ENCODE measurements at places on chromosomes 2 and 18. TPM values are rescaled to one million over a fixed set of nuclear protein-coding genes. Genes with fewer than 3 reads are reported as not detected.

DNA sequence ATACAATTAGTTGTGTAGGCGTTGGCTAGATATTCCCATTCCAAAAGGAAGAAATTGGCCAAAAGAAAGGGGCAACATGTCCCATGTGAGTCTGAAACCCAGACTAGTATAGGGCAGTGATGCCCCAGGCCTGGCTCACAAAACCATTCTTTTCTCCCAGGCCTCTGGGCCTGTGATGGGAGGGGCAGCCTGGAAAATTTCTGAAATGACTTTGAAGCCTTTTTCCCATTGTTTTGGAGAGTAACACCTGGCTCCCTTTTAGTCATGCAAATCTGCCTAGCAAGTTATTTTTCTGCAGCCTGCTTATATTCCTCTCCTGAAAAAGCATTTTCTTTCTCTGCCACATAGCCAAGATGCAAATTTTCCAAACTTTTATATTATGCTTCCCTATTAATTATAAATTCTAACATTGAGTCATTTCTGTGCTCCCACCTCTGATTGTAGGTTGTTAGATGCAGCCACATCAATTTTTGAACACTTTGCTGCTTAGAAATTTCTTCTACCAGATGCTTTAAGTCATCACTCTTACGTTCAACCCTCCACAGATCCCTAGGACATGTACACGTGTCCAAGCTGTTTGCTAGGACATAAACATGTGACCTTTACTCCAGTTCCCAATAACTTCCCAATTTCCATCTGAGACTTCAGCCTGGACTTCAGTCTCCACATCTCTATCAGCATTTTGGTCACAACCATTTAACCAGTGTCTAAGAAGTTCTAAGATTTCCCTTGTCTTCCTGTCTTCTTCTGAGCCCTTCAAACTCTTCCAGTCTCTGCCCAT, 76.1 kb upstream of the MC4R start:
- H3K27me3 ChIP-seq: no peaks in the 10 kb centered on the region
- H3K27ac ChIP-seq: no peak overlapping the region
- no peak for DNase-seq
- H3K4me1 ChIP-seq: no peaks in the 10 kb centered on the region

GRCh38 chr18:62026586-62026985, 133.8 kb upstream of the RNF152 start:
- H3K4me1 ChIP-seq: peaks cover 4% of the 10 kb centered on the region
- no peak overlapping the region for H3K27ac ChIP-seq
- H3K36me3 ChIP-seq: no peaks in the 10 kb centered on the region
- no peaks in the 10 kb centered on the region for H3K27me3 ChIP-seq
- no peak for DNase-seq

GRCh38 chr2:241268306-241268705, 47.2 kb downstream of the HDLBP start:
- peaks cover 48% of the 10 kb centered on the region for H3K4me1 ChIP-seq
- H3K36me3 ChIP-seq: peaks cover 38% of the 10 kb centered on the region
- no peak overlapping the region for H3K4me3 ChIP-seq
- no peaks in the 10 kb centered on the region for H3K27me3 ChIP-seq
- no peak for DNase-seq

AMER3 gene
- not detected for total RNA-seq

DNA sequence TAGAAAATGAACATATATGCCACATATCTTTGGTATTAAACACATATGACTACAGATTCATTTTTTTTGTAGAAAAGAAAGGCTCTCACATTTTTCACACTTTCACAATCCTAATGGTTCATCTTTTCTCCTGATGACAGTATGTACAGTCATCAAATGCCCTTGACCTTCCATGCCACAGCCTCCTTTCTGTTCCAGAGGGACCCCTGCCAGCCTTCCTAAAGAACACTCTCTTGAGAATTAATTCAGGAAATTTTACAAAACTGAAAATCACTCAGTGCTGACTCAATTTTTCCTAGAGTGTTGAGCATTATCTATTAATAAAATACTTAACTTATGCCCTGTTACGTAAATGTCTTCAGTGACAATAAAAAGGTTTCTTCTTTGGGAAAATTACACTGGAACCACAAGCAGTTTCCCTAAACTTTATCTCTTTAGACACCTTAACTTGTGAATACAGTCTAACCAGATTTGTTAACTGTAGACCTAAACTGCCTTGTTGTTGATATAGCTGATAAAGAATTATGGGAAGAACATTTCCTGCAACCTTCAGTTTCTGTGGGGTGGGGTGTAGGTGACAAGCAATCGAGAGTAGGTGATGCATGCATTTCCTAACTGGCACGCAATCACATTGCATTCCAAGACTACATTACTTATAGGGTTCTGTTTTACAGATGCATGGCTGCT, 15.3 kb upstream of the ACOXL start:
- DNase-seq: no peak
- no peaks in the 10 kb centered on the region for H3K36me3 ChIP-seq
- no peak overlapping the region for H3K4me3 ChIP-seq
- H3K4me1 ChIP-seq: peaks cover 11% of the 10 kb centered on the region
- H3K27me3 ChIP-seq: no peaks in the 10 kb centered on the region

C18orf54 gene
- total RNA-seq: 1.7 TPM

BUB1 gene
- total RNA-seq: 5.4 TPM

GRCh38 chr18:154151-154550, 4.2 kb upstream of the USP14 start:
- H3K27ac ChIP-seq: no peak overlapping the region
- H3K4me3 ChIP-seq: no peak overlapping the region
- H3K36me3 ChIP-seq: no peaks in the 10 kb centered on the region
- H3K27me3 ChIP-seq: no peaks in the 10 kb centered on the region

EMILIN2 gene
- total RNA-seq: 26.8 TPM

SCG2 gene
- total RNA-seq: 13.3 TPM

DNA sequence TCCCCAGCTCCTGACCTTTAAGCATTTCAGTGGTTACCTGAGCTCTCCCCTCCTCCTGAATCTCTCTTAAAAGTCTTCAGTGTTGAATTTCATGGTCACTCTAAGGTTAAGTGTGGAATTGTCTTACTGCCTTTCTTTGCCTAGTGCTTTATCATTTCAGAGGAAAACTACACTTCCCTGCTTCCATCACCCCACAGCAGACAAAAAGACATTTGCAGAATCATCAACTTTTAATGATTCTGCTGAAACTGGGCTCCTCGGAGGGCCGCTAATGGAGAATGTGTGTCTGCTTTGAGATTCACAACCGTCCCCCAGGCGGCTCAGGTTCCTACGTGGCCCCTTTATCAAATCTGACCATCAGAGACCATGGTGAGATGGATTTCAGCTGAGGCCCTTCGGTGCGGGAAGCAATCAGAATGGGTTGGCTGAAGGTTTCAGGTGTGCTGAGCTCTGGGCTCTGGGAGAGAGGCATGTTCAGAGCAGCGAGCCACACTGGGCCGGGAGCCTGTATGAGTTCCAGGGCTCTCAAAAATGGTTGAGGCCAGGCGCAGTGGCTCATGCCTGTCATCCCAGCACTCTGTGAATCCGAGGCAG, 41.9 kb upstream of the TBC1D8 start:
- no peak overlapping the region for H3K4me3 ChIP-seq
- H3K27me3 ChIP-seq: no peaks in the 10 kb centered on the region
- peaks cover 10% of the 10 kb centered on the region for H3K4me1 ChIP-seq
- no peak for DNase-seq
- H3K36me3 ChIP-seq: no peaks in the 10 kb centered on the region

GRCh38 chr2:31075941-31076590, 62.2 kb downstream of the GALNT14 start:
- H3K27ac ChIP-seq: no peak overlapping the region
- no peaks in the 10 kb centered on the region for H3K4me1 ChIP-seq
- peak; percentile 54 for DNase-seq
- H3K36me3 ChIP-seq: no peaks in the 10 kb centered on the region
- H3K27me3 ChIP-seq: no peaks in the 10 kb centered on the region

GNLY gene
- total RNA-seq: 3.2 TPM

GRCh38 chr2:50221106-50221505, 810.8 kb downstream of the NRXN1 start:
- no peak for DNase-seq
- H3K4me3 ChIP-seq: no peak overlapping the region
- no peaks in the 10 kb centered on the region for H3K36me3 ChIP-seq
- no peaks in the 10 kb centered on the region for H3K4me1 ChIP-seq

CXCR2 gene
- total RNA-seq: 6.4 TPM

DNA sequence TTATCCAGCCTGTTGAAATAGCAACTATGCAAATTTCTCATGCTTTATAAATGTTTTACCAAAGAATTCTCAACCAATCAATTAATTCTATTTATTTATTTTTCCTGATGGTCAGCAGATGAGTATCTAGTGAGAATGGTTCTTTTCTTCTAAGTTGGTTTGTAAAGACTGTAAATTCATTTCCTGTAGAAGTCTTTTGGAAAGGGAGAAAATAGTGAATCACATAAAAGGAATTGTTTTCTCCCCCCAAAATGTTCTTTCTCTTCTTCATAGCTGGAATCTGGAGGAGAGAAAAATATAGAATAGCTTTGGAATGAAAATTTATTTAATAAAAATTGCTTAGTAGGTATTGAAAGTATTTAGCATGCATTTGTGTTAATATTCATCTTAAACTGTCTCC, 836.1 kb upstream of the ZEB2 start:
- no peaks in the 10 kb centered on the region for H3K36me3 ChIP-seq
- no peaks in the 10 kb centered on the region for H3K27me3 ChIP-seq
- H3K27ac ChIP-seq: no peak overlapping the region
- no peaks in the 10 kb centered on the region for H3K4me1 ChIP-seq
- DNase-seq: no peak

Data from vagina (tissue), 2 donors.